ENCODE measurements at places on chromosomes 4 and X.

- no peak for DNase-seq
- no peak overlapping the region for H3K4me3 ChIP-seq
- H3K36me3 ChIP-seq, result peaks cover 49% of the 10 kb centered on the region
- H3K27ac ChIP-seq, result no peak overlapping the region
- H3K27me3 ChIP-seq, result no peaks in the 10 kb centered on the region
These were observed 4.3 kb downstream of the OCIAD2 start for GRCh38 chr4:48902266-48902665.

DNA sequence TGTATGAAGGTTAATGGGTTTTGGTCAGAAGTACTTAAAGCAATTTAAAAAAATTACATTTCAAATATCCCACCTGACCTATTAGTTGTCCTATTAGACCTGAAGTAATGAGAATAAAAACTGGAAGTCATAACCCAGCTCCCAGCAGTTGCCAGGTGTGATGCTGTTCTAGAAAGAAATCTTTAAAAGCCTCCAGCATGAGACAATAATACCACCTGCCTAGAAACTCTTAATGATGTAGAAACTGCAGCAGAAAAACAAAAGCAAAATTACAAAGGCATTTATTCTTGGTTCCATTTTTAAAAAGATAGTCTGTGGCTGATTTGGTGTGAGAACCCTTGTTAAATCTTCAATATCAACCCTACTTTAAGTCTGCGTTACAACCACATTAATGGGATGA lies 1137.7 kb upstream of the TENM3 start:
- no peaks in the 10 kb centered on the region for H3K36me3 ChIP-seq
- DNase-seq, result no peak
- no peaks in the 10 kb centered on the region for H3K27me3 ChIP-seq
- no peak overlapping the region for H3K27ac ChIP-seq
- H3K4me1 ChIP-seq, result no peaks in the 10 kb centered on the region
- no peak overlapping the region for H3K4me3 ChIP-seq

- no peak for DNase-seq
- H3K4me1 ChIP-seq, result peaks cover 42% of the 10 kb centered on the region
- H3K27ac ChIP-seq, result peak overlapping the region; percentile 81
These were observed 35.9 kb downstream of the ETDC start for GRCh38 chrX:135345107-135345589.

GRCh38 chrX:111308039-111308438 lies 37.8 kb upstream of the CAPN6 start:
- no peaks in the 10 kb centered on the region for H3K27me3 ChIP-seq
- DNase-seq, result no peak
- H3K36me3 ChIP-seq, result no peaks in the 10 kb centered on the region
- no peaks in the 10 kb centered on the region for H3K4me1 ChIP-seq
- H3K4me3 ChIP-seq, result no peak overlapping the region
- no peak overlapping the region for H3K27ac ChIP-seq

DNA sequence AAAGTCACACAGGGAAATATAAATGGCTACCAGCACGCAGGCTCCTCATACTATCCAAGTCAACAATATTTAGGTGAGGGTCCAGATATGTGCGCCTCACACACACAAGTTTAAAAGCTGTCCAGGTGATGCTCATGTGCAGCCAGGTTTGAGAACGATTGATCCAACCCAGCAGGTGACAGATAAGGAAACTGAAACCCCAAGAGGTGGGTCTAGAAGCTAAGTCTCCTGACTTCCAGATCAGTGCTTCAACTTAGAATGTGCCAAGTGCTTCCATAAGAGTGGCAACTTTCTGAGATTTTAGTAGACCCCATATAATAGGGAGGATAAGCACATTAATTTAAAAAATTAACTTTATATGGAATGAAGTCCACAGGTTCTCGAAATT lies 54.4 kb upstream of the NAP1L5 start:
- H3K27me3 ChIP-seq, result no peaks in the 10 kb centered on the region
- DNase-seq, result no peak
- H3K4me3 ChIP-seq, result no peak overlapping the region
- no peak overlapping the region for H3K27ac ChIP-seq
- H3K4me1 ChIP-seq, result no peaks in the 10 kb centered on the region
- H3K36me3 ChIP-seq, result peaks cover 43% of the 10 kb centered on the region

Data from activated CD4-positive, alpha-beta T cell treated with anti-CD3 and anti-CD28 coated beads, Interleukin-2, amount 10 ng/mL, durations not matched to agents 24 days and 14 days (primary cell).